ENCODE measurements at places on chromosomes 6 and 20.

DNA sequence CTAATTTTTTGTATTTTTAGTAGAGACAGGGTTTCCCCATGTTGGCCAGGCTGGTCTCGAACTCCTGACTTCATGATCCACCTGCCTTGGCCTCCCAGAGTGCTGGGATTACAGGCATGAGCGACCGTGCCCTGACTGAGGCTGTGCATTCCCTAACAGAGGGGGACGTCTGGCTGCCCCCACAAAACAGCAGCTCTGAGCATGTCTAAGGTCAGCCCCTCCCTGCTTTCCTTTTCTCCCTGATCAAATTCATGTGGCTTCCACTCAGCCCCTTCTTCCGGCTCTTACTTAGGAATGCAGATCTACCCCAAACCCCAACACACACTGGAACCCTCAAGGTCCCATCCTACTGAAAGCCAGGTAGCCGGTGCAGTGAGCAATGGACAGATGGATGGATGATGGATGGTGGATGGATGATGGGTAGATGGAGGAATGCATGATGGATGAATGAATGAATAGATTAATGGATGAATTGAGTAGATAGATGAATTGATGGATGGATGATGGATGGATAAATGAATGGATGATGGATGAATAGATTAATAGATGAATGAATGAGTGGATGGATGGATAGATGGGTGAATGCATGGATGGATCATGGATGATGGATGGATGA, 91.5 kb upstream of the BHLHE23 start:
- DNase-seq = no peak

- DNase-seq = peak; percentile 11
Measured at GRCh38 chr6:25389471-25389870, 110.3 kb downstream of the CARMIL1 start.

DNA sequence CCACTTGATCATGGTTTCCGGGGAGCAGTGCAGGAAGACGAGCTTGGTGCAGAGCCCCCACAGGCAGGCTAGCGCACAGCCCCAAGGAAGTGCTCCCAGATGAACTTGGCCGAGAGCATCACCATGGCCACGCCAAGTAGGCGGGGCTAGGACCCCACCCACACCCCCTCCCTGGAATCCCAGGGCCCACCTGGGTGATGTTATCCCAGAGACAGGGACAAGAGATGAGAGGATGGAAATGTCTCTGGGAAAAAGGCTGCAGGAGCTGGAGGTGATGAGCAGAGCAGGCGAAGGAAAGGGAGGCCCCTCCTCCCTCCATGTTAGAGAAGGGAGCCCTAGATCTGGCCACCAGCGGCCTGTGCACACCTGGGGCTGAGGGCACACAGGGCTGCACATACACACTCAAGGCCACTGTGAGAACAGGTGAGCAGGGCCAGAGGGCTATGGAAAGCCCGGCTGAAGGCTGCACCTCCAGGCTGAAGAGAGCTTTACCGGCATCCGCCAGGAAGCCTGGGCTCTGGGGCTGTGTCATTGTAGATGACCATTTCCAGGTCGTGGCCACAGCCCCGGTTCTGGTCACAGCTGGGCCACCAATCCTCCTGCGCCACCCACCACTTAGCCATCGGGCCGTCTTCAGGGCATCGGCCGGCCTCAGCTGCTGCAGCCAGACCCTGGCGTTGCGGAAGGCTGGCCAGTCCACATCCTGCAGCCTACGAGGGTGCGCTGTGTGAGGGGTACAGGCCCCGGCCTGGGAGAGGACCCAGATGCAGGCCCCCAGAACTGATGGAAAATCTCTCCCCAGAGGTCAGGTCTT, 24.9 kb downstream of the NPEPL1 start:
- no peak for DNase-seq

DNA sequence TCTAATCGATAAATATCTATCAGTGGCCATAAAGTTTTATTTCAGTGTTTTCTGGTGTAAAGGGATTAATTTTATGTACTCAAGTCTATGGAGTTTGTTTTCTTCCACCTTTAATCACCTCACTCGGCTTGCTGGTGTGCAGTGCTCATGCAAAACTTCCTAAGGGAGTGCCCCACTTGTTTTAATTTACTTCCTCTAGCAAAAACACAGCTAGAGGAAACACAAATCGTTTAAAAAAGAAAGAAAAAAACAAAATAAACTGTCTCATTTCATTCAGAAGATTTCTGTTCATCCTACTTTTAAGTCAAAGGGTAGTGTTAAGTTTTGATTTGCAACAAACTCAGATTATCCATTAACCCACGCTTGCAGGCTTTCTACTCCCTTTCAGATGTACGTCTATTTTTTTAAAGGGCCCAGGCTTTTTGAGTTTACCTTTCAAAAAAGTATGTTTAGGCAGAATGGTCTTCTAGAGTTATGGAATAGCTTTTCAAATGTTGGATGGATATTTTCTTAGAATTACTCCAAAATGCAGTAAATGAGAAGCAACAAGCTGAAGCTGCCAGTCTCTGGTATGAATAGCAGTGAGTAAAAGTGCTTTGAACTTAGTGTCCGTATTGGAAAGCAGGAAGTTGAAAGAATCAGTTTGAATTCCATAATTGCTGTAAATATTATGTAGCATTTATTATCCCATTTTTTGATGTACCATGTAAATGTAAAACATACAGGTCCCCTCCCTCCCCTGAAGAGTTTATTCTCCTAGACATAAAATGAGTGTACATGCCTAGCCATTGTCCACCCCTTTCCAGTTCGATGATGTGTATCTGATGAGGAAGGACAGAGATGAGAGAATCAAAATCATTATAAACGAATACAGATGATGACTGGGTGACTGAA, 113.3 kb downstream of the SLC16A10 start:
- no peak for DNase-seq

- DNase-seq = no peak
Measured at GRCh38 chr6:122323361-122323760, 76.1 kb upstream of the HSF2 start.

DNA sequence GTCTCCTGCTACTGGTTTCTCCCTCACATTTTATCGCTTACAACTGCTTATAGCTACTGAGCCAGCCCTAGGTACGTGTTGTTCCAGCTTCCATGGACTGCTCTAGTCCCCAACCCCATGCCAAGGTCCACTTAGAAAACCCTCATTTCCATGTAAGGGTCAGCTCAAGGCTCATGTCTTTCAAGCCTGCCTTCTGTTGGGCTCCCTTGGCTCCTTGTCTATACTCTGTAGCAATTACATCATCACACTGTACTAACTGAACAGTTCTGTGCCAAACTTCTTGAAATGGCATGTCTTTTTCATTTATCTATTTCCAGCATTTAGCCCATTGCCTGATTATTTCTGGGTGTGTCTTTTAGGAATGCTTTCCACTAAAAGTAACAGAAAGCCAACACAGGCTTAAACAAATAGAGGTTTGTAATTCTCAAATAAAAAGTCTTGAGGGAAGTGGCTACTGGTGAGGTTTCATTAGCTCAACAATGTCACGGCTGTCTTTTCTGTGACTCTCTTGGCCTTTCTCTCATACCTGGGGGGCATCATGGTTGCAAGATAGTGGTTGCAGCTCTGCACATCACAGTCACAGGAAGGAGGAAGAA, 317.6 kb downstream of the TPBG start:
- no peak for DNase-seq

- DNase-seq = peak; percentile 3
Measured at GRCh38 chr6:68317366-68317765, 317.7 kb upstream of the ADGRB3 start.

DNA sequence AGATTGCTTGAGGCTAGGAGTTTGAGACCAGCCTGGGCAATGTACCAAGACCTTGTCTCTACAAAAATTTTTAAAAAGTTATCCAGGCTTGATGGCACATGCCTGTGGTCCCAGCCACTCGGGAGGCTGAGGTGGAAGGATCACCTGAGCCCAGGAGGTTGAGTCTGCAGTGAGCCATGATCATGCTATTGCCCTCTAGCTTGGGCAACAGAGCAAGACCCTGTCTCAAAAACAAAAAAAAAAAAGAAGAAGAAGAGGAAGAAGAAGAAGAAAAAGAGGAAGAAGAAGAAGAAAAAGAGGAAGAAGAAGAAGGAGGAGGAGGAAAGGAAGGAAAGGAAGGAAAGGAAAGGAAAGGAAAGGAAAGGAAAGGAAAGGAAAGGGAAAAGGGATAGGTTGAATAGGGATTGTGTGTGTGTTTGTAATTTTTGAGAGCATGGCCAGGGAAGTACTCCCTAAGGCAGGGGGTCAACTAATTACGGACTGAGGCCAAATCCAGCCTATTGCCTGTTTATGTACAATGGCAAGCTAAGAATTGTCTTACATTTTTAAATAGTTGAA, 43.0 kb upstream of the ZNF217 start:
- DNase-seq = no peak

GRCh38 chr6:9494864-9495263, 920.0 kb downstream of the TFAP2A start:
- peak; percentile 43 for DNase-seq

All from fibroblast of skin of abdomen (primary cell).